ENCODE measurements at places on chromosomes 4 and X. TPM values are rescaled to one million over a fixed set of nuclear protein-coding genes. Genes with fewer than 3 reads are reported as not detected.

The CLCN5 gene
- polyA plus RNA-seq: 75.3 TPM

The RBM47 gene
- 1.2 TPM for polyA plus RNA-seq

The IL9R gene
- not detected for polyA plus RNA-seq

The CXorf38 gene
- polyA plus RNA-seq: 8.2 TPM

The DCLK2 gene
- polyA plus RNA-seq: 7.4 TPM

The ATP10D gene
- polyA plus RNA-seq: 13.3 TPM

GRCh38 chrX:41317477-41318208 lies 16.3 kb upstream of the DDX3X start:
- DNase-seq: no peak

DNA sequence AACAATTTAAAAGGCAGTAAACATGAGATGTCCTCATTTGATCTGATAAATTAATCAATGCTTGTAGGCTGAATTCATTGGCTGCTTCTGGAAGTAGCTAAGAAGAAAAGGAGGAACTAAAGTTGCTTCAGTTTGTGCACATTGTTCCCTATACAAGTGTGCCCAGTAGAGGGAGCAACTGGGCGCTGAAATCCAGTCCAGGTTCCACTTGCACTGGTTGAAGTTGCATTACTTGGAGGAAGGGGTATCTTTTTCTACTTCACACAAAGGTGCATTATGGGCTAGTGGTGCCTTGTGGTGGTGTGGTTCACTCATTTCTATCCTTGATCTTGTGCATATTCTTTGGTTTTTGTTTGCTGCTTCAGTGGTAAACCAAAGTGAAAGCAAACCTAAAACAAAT lies 67.9 kb upstream of the SOX3 start:
- peak; percentile 20 for DNase-seq

GRCh38 chr4:70654605-70655011 lies 11.7 kb downstream of the JCHAIN start:
- no peak for DNase-seq

- DNase-seq: peak; percentile 27
Measured at GRCh38 chr4:122930862-122931261, 8.5 kb upstream of the NUDT6 start.

- no peak for DNase-seq
Measured at GRCh38 chr4:179976777-179977176, 2266.4 kb upstream of the TENM3 start.

DNA sequence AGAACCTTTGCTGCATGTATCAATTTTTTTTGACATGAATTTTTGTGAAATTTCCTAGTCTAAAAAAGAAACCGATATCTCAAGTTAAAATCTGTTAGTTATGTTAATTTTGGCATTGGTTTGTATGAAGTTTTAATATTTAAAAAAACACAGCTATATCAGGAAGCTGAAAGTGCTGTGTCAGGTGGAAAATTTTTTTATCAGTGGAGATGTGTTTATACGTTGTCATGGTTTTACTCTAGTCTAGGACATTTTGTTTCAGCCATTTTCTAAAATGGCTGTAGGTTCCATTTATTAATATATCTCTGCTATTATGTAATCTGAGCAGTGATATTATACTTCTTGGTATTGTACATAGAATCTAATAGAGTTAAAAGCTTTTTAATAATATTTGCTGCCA lies 34.2 kb downstream of the OCRL start:
- DNase-seq: no peak

DNA sequence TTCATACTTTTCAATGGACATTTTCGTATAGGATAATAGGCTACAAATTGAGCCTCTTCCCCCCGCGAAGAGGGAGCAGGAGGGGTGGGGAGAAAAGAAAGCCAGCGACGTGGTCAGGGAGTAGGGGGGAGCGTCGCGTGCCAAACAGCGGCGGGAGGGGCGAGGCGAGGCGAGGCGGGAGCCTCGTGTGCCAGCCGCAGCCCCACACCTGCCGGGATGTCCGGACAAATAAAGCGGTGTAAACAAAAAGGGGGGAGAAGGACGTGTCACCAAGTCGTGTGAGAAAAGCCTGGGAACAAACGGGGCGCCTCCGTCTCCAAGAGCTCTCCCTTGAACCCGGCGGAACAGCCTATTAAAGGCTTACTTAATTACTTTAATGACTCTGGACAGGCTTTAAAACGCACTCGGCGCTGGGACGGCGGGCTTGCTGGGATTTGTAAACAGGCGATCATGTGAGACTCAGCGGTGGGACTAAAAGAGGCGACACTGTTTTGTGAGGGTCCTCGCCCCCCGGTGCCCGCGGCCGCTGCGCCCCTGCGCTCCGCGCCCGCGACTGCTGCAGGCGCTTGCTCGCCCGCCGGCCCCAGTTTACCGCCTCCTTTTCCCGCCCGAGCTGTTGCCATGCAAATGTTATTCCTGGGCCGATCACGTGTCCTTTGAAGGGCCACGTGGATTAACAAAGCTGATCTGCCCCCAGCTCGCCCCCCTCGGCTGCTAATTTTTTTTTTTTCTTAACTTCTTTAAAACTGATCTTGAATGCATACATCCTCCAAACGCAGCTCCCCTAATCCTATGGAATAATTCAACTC lies at the start of gene HELT:
HELT (plus strand) TSS at position 527 of the 809 bp plus-strand sequence. CDS start 439 bp downstream, outside the sequence.
- no peak for DNase-seq

Measured in muscle of leg (tissue), 16 donors.